GM12892 (cell line): ENCODE measurements at places on chromosomes 16 and 17.

DNA sequence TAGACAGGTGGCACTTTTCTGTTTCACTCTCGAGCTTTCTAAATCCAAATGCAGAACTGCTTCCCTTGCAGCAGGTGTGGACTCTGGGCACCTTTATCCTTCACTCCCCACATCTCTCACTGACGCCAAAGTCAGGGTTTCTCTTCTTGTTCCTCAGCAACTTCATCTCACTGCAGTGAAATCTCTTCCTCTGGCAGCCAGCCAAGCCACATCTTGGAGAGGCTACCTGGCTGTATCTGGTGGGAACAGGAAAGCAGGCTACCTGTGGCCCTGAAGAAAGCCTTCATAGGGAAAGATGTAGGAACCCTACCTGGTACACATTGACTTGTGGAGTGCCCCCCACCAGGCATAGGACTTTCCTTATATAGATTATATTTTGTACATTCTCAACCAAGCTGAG, 159.1 kb downstream of the UTP18 start:
- DNase-seq, result no peak

- DNase-seq, result no peak
These were observed 290.4 kb upstream of the MON1B start for GRCh38 chr16:76900285-76901263.

- no peak for DNase-seq
These were observed 6.2 kb downstream of the VAT1L start for GRCh38 chr16:77794586-77794985.

DNA sequence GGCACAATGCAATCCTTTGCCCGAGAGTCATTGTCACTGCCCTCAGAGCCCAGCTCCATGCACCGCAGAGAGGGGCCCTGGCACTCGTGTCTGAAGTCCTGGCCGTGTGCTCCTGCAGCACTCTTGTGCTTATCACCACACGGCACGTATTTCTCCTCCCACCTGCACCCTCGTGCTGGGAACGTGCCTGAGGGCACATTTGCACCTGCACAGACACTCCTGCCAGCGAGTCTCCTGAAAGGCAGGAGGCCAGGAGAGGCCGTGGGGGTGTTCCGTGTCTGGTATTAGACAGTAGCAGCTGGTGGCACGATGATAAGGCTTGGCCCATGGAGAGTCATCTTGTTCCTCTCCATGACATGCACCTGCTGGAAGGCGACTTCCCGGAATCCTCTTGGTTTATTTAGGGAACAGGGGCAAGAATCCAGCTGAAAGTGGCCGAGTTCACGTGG, 3.4 kb upstream of the ACSF3 start:
- DNase-seq, result no peak

DNA sequence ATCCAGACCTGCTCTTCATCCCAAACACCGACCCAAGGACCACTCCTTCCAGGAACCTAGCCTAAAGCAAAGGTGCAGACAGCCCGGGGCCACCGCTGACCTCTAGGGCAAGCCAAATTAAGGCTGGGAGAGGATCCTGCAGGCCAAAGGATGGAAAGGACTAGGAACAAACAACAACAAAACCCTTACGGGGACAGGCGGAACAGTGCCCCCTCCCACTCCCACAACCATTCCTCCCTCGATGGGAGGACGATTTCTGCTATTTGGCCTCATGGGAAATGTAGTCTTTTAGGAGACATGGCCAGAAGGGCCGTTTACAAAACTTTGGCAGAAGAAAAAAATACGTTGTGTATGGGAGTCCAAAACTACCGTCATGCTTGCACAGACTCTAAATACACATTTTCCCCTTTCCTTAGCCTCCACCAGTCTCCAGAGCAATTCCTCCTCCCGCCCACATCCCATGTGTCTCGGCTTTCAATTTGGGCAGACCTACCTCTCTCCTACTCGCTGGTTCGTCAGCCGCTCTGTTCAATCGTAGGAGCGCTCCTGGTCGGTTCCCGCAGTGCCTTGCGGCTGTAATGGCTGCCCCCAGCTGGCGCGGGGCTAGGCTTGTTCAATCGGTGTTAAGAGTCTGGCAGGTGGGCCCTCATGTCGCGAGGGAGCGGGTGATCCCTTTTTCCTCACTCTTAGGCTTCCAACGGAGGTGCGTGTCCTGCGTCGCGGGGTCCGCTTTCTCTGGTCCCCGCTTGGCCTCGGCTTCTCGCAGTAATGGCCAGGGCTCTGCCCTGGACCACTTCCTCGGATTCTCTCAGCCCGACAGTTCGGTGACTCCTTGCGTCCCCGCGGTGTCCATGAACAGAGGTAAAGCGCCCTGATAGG, at the start of gene ERAL1:
ERAL1 (plus strand) TSS at position 560 of the 879 bp plus-strand sequence; CDS start at position 579, 19 bp downstream.
- peak; percentile 91 for DNase-seq

DNA sequence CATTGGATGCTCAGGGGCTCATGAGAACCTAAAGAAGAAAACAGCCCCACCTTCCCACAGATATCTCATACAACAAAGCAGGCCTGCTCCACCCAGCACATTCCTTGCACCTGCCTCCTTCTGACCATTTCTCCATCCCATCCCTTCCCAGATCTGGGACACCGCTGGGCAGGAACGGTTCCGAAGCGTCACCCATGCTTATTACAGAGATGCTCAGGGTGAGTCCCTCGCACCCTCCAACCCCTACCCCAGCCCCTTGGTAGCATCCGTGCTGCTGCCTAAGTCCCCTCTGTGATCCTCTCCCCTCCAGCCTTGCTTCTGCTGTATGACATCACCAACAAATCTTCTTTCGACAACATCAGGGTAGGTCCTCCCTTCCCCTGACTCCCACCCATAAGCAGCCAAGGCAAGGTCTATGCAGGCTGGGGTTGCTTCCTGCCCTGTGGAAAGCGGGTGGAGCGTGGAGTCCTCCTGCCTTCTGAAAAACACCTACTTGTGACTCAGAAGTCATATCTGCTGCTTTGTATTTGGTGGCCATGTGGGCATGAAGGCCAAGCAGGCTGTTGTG, 5.4 kb upstream of the NHERF1 start:
- no peak for DNase-seq

DNA sequence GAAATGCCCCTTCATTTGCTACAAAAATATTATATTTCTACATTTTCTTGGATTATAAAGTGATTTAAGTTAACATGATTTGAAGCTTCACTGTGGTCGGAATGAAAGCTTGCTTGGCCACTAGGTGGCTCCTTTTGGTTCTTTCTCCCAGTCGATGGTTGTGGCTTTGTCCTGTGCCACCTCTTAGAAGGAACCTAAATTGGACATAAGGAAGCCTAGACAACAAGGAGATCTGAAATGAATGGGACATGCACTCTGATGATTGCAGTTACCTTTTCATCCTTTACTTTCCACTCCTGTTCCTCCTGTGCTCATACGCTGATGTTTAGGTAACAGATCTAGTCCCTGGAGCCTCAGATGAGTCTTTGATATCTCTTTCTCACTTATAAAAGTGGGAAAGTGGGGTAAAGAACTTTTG, 39.2 kb downstream of the FTO start:
- no peak for DNase-seq

- DNase-seq, result no peak
These were observed 6.0 kb downstream of the ZNF688 start for GRCh38 chr16:30565526-30565925.

GRCh38 chr16:9062301-9062700, 29.1 kb upstream of the HAPSTR1 start:
- DNase-seq, result no peak

- DNase-seq, result no peak
These were observed at the start of gene PRSS33 for GRCh38 chr16:2787406-2787805. PRSS33 (minus strand) TSS chr16:2787560; CDS start chr16:2786547, 1,013 bp downstream.

DNA sequence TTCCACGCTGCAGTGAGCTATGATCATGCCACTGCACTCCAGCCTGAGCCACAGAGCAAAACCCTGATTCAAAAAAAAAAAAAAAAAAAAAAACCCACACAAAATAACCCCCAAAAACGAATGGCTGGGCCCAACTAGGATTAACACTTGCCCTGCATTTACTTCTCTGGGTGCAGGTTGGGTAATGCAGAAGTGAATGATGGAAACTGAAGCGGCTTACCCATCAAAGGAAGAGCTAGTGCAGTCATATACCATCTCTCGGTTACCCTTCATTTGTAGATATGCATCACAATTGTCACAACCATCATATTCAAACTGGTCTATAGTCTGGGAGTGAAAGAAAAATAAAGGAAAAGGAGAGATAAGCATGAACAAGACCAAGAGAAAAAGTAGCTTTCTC, 819 bp downstream of the SUPT4H1 start:
- no peak for DNase-seq

DNA sequence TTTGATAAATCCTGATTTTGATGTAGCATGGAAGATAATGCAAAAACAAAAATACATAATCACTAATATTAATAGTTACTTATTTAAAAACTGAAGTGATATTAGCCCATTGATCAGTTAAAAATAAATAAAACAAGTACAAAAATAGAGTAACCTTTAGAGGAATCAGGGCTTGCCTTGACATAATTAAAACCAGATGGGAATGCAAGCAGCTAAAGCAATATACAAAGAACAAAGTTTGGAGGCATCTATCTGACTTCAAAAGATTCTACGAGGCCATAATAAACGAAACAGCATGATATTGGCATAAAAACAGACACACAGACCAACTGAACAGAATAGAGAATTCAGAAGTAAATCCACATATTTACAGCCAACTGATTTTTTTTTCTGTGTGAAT, 15.0 kb upstream of the HEATR3 start:
- no peak for DNase-seq

DNA sequence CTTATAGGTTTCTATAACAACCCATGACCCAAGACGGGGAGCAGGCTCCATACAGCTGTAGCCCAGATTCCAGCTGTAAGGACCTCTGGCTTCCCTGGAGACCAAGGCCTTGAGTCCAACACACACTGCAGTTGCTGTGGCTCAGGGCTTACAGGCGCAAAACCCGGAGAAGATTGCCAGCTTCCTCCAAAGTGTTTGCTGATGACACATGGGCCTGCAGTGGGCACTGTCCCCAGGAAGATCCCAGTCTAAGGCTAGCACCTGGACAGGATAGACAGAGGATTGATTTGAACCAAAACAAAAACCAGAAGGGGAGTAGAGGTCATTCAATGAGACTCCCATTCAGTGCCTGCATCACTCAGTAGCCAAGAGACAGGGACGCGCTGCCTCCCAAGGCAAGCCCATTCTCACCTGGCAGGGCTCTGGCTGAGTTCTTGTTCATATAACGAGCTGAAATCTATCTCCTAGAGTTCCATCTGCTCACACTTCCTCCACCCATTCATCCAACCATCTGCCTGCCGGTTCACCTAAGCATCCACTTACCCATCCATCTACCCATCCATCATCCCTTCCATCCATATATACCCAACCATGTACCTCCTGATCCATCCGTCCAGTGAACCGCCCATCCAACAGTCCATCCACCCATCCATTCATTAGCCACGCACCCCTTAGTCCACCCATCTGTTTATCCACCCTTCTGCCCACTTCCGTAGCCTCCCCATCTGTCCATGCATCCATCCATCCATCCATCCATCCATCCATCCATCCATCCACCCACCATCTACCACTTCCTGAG, 10.2 kb downstream of the RAB11FIP4 start:
- no peak for DNase-seq

GRCh38 chr17:18142417-18142816, 33.9 kb downstream of the MYO15A start:
- no peak for DNase-seq

- DNase-seq, result no peak
These were observed 161.2 kb downstream of the COPRS start for GRCh38 chr17:31697838-31698237.

GRCh38 chr17:50150354-50151040, at the start of gene PPP1R9B:
PPP1R9B (minus strand) TSS chr17:50150677; CDS start chr17:50150513, 164 bp downstream.
- DNase-seq, result no peak
